ENCODE measurements at places on chromosomes 3 and 15. TPM values are rescaled to one million over a fixed set of nuclear protein-coding genes. Genes with fewer than 3 reads are reported as not detected.
A peak's percentile ranks its signal among the peaks of the same experiment; 100 is the strongest.

DNA sequence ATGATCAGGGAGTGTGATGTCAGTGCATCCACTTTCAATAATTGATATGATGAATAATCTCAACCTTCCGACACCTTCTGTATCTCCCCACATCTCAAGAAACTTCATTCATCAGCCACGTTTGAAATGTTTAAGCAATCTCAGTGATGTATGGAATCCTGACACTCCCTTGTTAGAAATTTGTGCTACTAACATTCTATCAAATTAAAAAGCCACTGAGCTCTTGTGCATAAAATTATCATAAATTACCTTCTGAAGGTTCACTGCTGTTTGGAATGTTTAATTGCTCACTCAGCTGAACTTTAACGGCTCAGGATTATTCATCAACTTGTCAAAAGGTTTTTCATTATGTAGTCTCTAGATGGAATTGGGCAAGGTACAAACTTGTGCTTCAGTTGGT lies 108.4 kb upstream of the DPH6 start:
- DNase-seq: no peak

GRCh38 chr3:17301271-17301670 lies 416.5 kb downstream of the PLCL2 start:
- DNase-seq: no peak

- DNase-seq: no peak
These were observed 113.1 kb upstream of the ABHD17C start for GRCh38 chr15:80581976-80582375.

The EHHADH gene
- 2.8 TPM for total RNA-seq

GRCh38 chr3:31580645-31581044 lies 47.9 kb downstream of the STT3B start:
- no peak for DNase-seq

GRCh38 chr15:101013769-101014675 lies 94.9 kb downstream of the LRRK1 start:
- DNase-seq: no peak

GRCh38 chr15:80582816-80583423 lies 112.2 kb upstream of the ABHD17C start:
- no peak for DNase-seq

GRCh38 chr3:100813828-100814227 lies 104.5 kb downstream of the TFG start:
- no peak for DNase-seq

DNA sequence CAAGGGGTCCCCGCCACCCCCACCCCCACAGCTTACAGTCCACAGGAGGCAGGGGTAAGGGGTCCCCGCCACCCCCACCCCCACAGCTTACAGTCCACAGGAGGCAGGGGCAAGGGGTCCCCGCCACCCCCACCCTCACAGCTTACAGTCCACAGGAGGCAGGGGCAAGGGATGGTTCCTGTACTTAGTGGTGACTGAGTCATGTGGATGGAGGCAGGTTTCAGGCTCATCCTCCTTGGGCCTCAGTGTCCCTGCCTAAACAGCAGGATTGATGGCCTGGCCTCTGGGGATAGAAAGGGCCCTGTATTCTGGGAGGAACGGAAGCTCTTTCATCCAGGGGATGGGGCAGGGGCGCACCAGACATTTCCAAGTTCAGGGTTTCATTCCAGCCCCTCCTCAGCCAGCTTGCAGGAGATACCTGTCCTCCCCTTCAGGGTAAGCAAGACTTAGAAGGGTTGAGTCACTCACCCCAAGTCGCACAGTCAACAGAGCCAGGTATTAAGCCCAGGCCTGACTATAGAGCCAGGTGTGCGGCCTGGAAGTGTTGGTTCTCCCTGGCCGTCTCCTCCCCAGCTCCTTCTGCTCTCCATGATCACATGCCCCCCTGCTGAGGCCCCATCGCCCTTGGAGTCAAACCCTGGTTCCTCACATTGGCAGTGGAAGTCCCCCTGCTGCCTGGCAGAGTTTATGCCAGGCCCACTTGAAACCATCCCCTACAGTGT lies 12.5 kb downstream of the CSK start:
- DNase-seq: no peak

DNA sequence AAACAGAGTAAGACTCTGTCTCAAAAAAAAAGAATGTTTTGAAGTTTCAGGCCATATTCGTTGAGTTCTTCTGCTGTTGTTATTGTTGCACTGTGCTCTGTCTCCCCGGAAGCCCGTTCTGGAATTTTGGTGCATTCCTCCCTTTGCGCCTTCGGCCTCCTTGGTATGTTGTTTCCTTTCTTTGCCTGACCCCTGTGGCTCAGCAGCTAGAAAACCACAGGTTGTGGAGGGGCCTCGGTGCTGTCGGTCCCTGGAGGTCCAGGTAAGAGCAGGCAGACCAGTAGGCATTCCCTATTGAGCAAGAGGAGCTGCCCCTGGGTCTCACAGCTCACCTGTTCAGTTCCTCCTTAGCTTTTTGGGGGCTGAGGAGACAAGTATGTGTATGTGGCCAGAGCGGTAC lies 51.0 kb upstream of the DLG1 start:
- DNase-seq: no peak

DNA sequence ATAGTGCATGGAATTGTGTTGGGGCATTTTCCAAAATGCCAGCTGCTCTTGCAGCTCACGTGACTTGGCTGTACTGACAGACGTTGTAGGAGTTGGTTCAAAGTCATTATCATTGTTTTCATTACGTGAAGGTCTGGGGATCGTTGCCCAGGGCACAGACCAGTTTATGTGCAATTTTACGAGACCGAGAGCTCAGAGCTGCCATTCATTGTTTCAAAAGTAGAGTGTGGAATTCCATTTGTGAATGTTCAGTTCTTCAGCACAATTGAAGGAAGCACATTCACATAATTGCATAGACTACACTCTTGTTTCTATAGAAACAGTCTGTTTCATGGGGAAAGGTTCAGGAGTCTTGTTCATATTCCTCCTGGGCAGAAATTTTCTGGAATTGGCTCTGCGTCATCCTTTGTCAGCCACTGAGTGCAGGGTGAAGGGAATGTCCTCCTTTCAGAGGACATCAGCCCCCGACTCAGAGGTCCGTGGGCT lies 54.5 kb downstream of the GABRG3 start:
- DNase-seq: no peak

- DNase-seq: no peak
These were observed 51.3 kb downstream of the TLNRD1 start for GRCh38 chr15:81052046-81052445.

The SEMA3B gene
- 2.9 TPM for total RNA-seq

GRCh38 chr3:146513386-146514051 lies 30.9 kb downstream of the PLSCR1 start:
- DNase-seq: no peak

DNA sequence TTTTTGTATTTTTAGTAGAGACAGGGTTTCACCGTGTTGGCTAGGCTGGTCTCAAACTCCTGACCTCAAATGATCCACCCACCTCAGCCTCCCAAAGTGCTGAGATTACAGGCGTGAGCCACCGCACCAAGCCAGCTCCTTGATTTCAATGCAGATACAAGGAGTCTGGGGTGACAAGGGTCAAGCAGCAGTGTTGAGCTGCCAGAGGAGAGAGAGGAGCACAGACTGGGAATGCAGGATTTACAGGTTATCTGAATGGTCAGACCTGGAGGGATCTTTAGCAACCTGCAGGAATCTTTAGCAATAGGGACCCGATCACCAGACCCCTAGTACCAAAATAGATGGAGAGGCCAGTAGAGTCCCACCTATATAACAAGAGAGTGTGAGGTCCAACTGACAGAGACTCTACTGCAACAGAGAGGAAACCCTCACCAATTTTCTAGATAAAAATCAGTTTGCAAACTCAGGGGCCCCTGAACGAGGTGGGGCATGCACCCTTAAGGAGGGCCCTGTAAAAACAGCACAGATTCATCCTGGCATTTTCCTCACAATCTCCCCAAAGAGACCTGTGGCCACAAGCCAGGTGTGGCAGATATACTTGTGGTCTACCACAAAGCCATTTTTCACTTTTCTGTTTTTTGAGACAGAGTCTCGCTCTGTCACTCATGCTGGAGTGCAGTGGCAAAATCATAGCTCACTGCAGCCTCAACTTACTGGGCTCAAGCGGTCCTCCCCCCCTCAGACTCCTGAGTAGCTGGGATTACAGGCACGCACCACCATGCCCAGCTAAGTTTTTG lies 10.7 kb upstream of the SHISA5 start:
- DNase-seq: no peak

The POTEB2 gene
- not detected for total RNA-seq

DNA sequence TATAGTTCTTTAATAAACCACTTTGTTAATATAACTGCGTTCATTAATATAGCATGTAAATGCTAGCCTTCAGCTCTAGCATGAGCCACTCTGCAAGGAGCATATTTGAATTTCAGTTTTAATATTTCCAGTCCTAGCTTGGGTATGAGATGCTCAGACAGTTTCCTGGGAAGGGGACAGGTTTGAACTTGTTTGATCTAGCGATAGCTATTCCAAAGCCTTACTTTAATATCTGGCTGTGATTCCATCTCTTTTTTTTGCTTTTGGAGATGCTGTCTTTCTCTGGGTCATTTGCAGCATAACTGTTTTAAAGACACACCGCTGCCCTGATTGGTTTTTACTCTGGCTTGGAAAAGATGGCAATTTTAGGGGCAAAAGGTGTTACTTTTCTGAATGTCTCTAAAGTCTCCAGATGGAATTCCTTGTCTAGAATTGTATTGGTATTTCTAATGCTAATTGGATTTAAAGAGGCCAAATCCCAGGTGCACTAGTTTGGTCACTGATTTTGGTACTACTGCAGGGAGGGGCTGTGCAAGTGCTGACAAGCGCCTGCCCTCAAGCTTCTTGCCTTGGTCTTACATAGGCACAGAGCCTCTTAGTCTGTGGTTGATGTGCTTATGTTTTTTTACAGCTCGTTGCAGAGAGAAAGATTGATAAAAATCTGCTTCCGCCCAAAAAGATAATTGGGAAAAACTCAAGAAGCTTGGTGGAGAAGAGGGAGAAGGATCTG lies 2.8 kb downstream of the NISCH start:
- no peak for DNase-seq

- DNase-seq: no peak
These were observed 62.7 kb upstream of the BNIP2 start for GRCh38 chr15:59751552-59752413.

The CEP19 gene
- 6.3 TPM for total RNA-seq

- DNase-seq: no peak
These were observed 276.3 kb upstream of the MCTP2 start for GRCh38 chr15:93954985-93955571.

- DNase-seq: no peak
These were observed 127.6 kb downstream of the ARNT2 start for GRCh38 chr15:80531796-80532195.

DNA sequence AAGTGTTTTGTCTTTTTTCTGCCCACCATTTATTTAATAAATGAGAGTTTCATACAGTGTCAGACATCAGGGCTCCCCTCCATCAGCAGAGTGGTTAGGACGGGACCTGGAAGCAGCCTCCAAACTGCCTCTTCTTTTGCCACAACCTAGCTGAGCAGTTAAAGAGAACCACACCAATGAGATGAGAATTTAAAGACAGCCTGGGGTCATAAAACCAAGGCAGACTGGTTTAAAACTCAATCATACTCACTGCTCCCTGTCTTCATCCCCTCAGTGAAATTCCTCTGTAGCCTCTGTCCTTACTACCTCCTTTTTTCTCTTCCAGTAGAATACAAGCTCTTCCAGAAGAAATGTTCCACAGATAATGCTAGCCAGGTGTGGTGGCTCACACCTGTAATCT lies 78.7 kb downstream of the WWTR1 start:
- no peak for DNase-seq

- no peak for DNase-seq
These were observed 404.9 kb upstream of the ALCAM start for GRCh38 chr3:104961851-104962250.

GRCh38 chr15:59622289-59622688 lies 10.7 kb downstream of the GCNT3 start:
- DNase-seq: peak; percentile 37

The IQCH gene
- 2.8 TPM for total RNA-seq

GRCh38 chr15:92168066-92168683 lies 225.5 kb upstream of the ST8SIA2 start:
- DNase-seq: no peak

The SCN11A gene
- 0.63 TPM for total RNA-seq

DNA sequence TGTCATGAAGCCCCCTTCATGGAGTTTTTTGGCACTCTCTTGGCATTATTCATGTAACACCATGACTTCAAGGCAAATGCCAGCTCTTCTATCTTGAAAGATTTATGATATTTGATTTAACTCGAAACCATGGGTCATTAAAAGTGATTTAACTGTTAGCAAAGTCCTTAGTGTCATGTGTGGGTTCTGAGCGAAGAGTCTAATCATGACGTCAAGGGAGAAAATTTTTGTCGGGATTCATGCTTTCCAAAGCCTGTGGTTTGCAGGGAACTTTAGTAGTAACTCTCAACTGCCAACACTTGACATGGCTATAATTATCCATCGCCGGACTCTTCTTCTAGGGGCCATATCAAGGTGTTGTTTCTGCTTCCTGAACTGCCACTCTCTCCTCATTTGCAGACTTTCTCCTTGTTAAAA lies 11.5 kb downstream of the GXYLT2 start:
- DNase-seq: no peak

- DNase-seq: no peak
These were observed 9.5 kb downstream of the BTD start for GRCh38 chr3:15611018-15611417.

- no peak for DNase-seq
These were observed 255.4 kb upstream of the UBE2E1 start for GRCh38 chr3:23550402-23550801.

The OGG1 gene
- 39.8 TPM for total RNA-seq

The ANKRD34C gene
- not detected for total RNA-seq

DNA sequence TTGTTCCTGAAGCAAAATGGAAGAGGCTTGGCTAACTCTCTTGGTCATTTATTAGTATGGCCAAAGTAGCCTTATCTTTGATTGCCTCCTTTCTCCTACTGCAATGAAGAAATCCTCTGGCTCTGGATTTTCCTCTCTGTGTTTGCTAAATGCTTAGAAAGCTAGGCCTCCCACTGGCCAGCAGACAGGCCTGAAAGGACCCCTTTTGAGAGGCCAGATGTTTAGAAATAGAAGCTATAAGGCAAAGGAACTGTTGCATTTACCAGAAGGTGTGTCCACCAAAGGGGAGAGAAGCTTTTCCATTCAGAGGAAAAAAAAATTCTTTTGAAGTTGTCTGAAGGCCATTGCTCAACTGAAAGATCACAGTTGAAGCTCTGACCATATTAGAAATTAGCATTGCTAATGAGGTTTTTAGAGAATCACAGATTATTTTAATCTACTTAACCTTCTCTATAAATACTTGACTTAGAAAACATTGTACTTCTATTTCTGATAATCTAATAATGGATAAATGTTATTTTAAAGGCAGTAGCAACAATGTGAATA lies 160.8 kb downstream of the SYNPR start:
- DNase-seq: no peak

DNA sequence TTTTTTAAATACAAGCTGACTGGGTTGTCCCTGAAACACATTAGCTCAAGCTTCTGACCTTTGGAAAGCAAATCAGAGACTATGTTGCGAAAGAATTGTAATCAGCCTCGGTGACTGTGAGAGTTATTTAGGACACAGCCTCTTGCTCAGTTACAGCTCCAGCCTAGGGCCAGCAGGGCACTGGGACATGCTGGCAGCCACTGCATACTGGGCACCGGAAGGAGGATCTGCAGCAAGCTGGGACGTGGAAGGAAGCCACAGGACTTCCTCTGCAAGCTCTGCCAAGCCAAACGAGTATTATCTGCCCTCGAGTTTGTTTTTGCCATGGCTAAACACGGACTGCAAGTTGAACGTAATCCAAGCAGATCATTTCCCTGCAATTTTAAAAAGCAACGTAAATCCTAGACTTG lies 24.4 kb upstream of the COPG1 start:
- DNase-seq: no peak

The LSAMP gene
- 36.6 TPM for total RNA-seq

- no peak for DNase-seq
These were observed 20.9 kb upstream of the FSTL1 start for GRCh38 chr3:120471643-120472042.

The GPR171 gene
- total RNA-seq: not detected

- no peak for DNase-seq
These were observed 219.7 kb downstream of the SLCO3A1 start for GRCh38 chr15:92073044-92073785.
